Astrocyte of the spinal cord (primary cell): ENCODE measurements at places on chromosomes 11 and 22.

DNA sequence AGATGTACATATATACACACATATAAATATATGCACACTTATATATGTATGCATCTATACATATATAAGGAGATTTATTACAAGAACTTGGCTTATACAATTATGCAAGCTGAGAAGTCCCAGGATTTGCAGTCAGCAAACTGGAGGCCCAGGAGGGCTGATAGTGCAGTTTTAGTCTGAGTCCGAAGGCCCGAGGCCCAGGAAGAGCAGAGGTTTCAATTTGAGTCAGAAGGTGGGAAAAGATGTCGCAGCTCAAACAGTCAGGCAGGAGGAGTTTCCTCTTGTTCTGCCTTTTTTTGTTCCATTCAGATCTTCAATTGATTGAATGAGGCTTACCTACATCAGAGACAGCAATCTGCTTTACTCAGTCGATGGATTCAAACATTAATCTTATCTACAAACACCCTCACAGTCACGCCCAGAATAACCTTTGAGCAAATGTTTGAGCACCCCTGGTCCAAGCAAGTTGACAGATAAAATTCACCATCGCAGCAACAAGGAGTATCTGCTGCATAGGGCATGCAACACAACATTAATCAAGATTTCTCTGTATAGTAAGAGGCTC lies 4.0 kb upstream of the SGSM1 start:
- DNase-seq, result no peak

DNA sequence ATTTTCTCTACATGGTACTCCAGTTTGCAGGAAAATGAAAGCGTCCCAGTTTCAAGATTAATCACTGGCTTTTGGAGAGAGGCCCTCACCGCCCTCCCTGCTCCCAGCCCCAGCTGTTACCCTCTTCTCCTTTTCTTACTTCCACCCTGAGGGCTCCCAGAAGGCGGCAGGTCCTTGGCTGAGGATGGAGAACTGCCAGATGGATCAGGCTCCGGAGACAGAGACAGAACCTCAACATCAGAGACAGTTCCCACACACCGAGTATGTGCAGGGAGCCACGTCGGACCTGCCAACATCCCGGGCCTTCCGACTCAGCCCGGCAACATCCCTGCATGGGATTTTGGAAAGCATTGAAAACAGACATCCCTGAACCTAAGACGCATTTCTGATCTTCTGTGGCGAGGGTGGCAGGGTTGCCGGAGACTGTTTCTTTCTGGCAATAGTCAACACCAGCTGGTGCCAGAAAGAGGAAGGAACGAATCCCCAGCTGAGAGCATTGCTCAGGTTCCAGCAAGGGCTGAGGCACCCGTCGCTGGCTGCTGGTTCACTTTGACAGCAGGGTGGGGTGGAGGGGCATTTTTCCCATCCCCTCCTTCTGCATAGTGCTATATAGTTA lies 467.1 kb downstream of the MIAT start:
- no peak for DNase-seq

DNA sequence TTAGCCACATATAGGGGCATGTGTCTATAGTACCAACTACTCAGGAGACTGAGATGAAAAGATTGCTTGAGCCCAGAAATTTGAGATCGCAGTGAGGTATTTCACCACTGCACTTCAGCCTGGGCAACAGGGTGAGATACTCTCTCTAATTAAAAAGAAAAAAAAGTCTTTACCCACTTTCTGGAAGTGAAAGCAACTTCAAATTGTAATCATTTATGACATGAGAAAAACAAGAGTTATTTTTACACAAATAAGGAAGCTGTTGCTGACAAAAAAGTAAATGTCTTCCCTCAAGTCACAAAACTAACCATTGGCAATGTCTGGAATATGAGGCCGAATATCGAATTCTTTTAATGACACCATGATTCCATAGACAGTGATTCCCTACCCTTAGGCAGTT lies 71.4 kb downstream of the GLYATL1 start:
- no peak for DNase-seq

DNA sequence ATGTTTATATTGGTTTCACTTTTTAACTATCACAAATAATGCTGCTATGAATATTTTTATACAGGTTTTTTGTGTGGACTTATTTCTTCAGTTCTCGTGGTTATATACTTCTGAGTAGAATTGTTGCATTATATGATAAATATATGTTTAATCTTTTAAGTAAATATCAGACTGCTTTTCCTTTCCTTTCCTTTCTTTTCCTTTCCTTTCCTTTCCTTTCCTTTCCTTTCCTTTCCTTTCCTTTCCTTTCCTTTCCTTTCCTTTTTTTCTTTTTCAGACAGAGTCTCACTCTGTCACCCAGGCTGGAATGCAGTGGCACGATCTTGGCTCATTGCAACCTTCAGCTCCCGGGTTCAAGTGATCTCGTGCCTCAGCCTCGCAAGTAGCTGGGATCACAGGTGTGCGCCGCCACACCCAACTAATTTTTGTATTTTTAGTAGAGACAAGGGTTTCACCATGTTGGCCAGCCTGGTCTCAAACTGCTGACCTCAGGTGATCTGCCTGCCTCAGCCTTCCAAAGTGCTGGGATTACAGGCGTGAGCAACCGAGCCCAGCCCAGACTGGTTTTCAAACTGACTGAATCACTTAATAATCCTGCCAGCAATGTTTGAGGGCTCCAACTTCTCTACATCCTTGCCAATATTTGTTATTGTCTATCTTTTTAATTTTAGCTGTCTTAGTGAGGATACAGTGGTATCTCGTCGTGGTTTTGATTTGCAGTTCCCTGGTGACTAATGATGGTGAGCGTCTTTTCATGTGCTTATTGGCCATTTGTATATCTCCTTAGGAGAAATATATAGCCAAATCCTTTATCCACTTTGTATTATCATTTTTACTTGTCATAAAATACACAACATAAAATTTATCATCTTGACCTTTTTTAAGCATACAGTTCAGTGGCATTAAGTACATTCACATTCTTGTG lies 21.9 kb downstream of the HTR3B start:
- DNase-seq, result no peak

DNA sequence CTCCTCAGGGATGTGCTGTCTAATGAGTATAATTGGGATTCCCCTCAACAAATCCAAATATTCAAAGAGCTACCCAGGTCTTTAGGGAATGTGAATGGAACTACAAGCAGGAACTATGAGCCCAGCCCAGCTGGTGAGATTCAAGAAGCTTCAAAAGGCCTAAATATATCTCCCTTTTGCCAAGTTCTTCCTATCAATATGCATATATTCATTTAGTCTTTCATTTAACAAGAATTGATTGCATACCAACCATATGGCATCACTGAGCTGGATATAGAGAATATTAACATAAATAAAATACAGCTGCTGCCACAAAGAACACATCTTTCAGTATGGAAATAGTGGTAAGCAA lies 58.9 kb upstream of the PRSS23 start:
- DNase-seq, result no peak

DNA sequence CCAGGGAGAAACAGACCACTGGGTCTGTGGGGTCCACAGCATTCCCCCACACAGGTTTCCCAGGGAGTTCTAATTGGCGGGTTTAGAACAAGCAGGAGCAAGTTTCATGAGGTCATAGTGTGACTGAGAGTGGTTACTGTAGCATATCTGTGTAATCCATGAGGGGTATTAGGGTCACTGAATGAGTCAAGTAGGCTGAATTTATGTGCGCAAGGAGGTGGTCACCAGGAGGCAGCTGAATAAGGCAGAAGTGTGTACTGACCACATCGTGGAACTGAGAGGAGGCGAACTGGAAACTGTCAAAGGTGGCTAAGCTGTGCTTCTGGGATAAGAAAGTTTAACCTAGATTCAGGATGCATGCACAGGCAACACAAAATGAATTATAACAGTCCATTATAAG lies 876.0 kb downstream of the METTL15 start:
- no peak for DNase-seq

DNA sequence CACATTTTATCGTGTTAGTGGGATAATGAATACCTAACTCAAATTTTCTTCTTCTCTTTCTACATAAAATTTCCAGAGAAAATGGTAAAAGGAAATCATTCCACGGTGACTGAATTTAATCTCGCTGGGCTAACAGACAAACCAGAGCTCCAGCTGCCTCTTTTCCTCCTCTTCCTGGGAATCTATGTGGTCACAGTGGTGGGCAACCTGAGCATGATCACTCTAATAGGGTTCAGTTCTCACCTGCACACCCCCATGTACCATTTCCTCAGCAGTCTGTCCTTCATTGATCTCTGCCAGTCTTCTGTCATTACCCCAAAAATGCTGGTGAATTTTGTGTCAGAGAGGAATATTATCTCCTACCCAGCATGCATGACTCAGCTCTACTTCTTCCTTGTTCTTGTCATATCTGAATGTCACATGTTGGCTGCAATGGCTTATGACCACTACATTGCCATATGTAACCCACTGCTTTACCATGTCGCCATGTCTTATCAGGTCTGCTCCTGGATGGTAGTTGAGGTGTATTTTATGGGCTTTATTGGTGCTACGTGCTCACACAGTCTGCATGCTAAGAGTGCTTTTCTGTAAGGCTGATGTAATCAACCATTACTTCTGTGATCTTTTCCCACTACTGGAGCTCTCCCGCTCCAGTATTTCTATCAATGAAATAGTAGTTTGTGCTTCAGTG lies 24.1 kb downstream of the OR10D3 start:
- no peak for DNase-seq

- peak; percentile 50 for DNase-seq
Observed at GRCh38 chr22:50252082-50253045, 1.3 kb upstream of the HDAC10 start.

DNA sequence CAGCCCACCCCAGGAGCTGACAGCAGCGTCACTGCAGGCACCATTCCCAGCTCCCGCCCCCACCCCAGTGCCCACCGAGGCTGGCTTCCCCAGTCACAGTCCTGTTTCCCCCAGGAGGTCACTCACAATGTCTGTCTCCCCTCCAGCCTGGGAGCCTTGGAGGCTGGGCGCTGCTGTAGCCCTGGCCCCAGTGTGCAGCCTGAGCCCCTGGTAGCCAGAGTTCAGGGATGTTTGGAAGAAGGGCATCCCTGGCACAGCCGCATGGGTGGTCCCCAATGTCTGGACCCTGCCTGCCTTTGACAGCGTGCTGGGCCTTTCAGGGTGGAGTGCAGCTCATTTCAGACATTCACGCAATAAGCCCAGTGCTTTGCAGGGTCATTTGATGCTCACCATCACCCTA lies 4.3 kb downstream of the CAPN5 start:
- no peak for DNase-seq

GRCh38 chr22:33605666-33606065 lies 314.6 kb downstream of the LARGE1 start:
- no peak for DNase-seq

GRCh38 chr22:39242595-39243438 lies 2.0 kb downstream of the PDGFB start:
- DNase-seq, result no peak

DNA sequence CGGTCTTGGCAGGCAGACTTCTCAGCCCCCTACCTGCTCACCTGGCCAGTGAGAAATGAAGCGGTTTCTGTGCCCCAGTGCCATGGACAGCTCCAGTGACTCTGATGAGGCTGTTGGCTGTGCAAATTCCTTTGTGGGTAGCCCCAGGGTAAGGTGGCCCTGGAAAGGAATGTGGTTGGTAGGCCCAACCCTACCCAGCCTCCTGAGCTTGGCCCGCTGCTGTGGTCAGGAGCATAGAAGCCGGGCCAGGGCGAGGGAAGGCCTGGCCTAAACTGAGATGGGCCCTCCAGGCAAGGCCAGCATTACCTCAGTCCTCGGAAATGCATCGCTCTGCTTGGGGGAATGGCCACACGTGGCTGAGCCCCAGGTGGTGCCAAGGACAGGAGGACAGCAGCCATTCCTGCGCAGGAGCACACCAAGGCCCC lies 16.9 kb downstream of the DAGLA start:
- no peak for DNase-seq

DNA sequence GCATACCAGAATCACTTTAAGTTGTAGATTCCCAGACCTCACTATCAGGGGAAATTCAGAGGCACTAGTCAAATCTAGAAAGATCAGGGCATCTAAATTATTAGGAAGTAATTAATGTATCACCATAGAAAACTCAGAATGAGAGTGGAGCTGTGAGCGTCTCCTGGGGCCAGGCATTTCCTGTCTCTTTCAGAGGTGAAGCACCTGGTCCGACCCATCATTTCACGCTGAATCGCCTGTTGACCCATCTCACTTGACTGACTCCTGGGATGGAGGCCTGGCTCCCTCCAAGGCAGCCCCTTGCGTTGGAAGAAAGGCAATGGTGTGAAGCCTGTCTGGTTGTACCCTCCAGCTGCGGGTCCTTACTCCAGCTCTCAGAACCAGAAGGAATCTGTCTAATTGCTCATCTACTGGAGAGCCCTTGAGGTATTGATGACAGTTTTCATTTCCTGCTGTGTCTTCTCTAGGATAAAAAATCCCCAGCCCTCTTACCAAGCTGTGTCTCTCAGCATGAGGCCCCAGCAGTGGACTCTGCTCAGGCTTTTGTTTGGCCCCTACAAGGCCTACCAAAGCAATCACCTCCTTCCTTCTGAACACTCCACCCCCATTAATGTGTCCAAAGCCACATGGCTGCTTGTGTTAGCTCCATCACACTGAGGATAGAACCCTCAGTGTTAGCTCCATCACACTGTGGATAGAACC lies 93.2 kb upstream of the SYT13 start:
- no peak for DNase-seq

DNA sequence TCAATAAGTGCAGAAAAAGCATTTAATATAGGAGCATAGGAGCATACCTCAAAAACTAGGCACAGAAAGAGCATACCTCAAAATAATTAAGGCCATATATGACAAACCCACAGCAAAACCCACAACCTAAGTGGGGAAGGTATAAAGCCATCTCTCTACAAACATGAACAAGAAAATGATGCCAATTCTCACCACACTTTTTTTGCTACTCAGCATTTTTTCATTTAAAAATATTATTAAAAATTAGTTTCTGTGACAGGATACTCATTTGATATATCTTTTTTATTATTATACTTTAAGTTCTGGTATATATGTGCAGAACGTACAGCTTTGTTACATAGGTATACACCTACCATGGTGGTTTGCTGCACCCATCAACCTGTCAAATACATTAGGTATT lies 352.0 kb downstream of the LUZP2 start:
- DNase-seq, result no peak

- peak; percentile 81 for DNase-seq
Observed at GRCh38 chr22:38177926-38178604, 3.6 kb downstream of the PLA2G6 start.

GRCh38 chr11:68993546-68993945 lies 12.8 kb upstream of the MRGPRD start:
- DNase-seq, result no peak

DNA sequence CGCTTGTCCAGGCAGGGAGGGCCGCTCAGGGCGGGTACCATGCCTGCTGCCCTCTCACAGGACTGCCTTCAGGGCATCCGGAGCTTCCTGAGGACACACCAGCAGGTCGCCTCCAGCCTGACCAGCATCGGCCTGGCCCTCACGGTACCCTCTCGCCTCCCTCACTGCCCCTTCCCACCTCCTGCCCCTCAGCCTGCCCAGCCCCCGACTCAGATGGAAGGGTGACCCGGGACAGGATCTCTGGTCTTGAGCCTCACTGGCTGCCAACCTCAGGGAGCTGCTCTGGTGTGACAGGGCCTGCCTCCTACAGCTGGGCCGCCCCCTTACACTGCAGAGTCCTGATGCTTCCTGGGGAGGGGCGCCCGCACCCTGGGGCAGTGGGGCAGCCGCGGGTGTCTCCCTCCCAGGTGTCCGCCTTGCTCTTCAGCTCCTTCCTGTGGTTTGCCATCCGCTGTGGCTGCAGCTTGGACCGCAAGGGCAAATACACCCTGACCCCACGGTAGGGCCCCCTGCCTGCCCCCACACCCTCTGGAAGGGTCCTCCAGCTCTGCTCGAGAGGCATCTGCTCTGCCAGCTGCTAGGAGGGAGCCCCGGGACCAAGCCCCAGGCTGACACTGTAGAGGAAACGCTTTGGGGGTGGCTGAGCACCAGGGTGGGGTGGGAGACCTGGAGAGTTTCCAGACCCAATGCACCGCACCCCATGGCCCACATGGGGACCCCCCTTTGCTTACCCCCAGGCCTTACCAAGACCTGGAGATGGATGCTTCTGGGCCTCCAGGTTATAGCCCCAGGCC lies 14.6 kb downstream of the TSPAN32 start:
- DNase-seq, result no peak
